ENCODE measurements at places on chromosomes 16 and 17. TPM values are rescaled to one million over a fixed set of nuclear protein-coding genes. Genes with fewer than 3 reads are reported as not detected.

The BRIP1 gene
- total RNA-seq = 12.1 TPM

The SPATA22 gene
- total RNA-seq = 0.38 TPM

The OR1A1 gene
- not detected for total RNA-seq

The SMTNL2 gene
- 16.9 TPM for total RNA-seq

The MPP3 gene
- total RNA-seq = 6.0 TPM

The EXOC3L1 gene
- not detected for total RNA-seq

The SLC9A5 gene
- total RNA-seq = 0.51 TPM

The TMEM100 gene
- total RNA-seq = not detected

The TBC1D3D gene
- 2.8 TPM for total RNA-seq

The MYH1 gene
- total RNA-seq = not detected

The IRX5 gene
- total RNA-seq = 2.3 TPM

The ABCA5 gene
- total RNA-seq = 4.6 TPM

The TPSG1 gene
- total RNA-seq = not detected

The DHRS7C gene
- total RNA-seq = not detected

The TBC1D3H gene
- total RNA-seq = not detected

The NPIPB6 gene
- total RNA-seq = 0.49 TPM

Data from mesangial cell (primary cell).